Mononuclear cell (primary cell): ENCODE measurements at places on chromosomes 3 and 15. TPM values are rescaled to one million over a fixed set of nuclear protein-coding genes. Genes with fewer than 3 reads are reported as not detected.

NCK1 gene
- 72.9 TPM for total RNA-seq

FANCD2OS gene
- not detected for total RNA-seq

NR2E3 gene
- not detected for total RNA-seq

OPA1 gene
- 91.4 TPM for total RNA-seq

CHRM5 gene
- not detected for total RNA-seq

A4GNT gene
- total RNA-seq = not detected

SEMA3F gene
- 0.42 TPM for total RNA-seq
